ENCODE measurements at places on chromosomes 7 and 10.

DNA sequence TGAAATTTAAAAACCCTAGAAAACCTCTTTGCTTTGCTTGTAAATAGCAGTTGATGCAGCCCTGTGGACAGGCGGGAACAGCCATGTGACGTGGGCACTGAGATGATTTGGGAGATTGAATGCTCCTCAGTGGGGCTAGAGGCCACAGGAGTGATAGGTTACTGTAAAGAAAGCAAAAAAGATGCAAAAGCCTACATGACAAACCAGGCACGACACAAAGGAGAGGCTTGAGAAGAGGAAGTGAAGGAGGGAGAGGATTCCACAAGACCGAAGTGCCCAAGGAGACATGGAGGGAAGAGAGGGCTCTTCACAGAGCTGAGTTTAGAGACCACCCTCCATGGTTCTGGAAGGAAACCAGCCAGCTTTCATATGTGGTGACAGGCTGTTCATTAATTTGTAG is 25.7 kb downstream of the IKZF1 start:
- no peak for DNase-seq

- no peak for DNase-seq
Measured at GRCh38 chr7:154743206-154743605, 259.7 kb downstream of the PAXIP1 start.

GRCh38 chr7:138768241-138768640 is 29.6 kb upstream of the TMEM213 start:
- no peak for DNase-seq

- no peak for DNase-seq
Measured at GRCh38 chr7:30863706-30864035, 48.0 kb upstream of the AQP1 start.

GRCh38 chr7:75914169-75914654 is 743 bp upstream of the POR start:
- DNase-seq: no peak

DNA sequence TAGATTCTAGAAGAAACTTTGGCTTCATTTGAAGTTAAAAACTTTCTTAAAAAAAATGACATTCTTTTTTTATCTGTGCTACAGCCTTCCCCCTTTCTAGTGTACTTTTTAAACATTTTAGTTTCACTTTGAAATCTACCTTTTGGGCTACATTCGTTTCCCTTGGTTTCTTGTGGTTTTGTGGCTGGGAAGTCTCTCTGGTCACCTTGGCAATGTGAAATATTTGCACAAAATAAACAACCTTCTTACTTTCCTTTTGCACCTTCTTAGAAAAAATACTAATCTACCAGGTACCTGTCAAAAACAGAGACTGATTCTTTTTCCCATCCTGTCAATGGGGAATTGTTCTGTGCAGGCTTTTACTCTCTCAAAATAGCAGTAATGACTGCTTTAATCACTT is 350.2 kb downstream of the GATA3 start:
- DNase-seq: no peak

DNA sequence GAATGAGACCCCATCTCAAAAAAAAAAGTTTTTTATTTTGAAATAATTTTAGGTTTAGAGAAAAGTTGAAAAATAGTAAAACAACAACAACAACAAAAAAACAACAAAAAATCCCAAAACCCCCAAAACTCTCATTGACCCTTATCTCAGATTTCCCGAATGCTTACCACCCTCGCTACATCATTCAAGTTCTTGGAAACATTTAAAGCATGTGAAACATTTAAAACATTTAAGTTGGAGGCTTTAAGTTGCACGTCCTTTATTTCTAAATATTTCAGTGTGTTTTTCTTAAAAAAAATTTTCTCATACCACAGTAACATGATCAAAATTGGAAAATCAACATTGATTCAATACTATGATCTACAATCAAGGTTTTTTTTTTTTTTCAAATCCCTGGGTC is 382 bp upstream of the ARMS2 start:
- DNase-seq: no peak
